Stimulated activated CD4-positive, alpha-beta T cell treated with anti-CD3 and anti-CD28 coated beads, Interleukin-15, amount 100 ng/mL, for 48 hours (primary cell): ENCODE measurements at places on chromosomes 5 and 9.

- no peak for DNase-seq
Observed at GRCh38 chr5:152466085-152466745, 61.1 kb upstream of the NMUR2 start.

GRCh38 chr5:136054142-136055019 lies 25.6 kb downstream of the TGFBI start:
- no peak for DNase-seq

DNA sequence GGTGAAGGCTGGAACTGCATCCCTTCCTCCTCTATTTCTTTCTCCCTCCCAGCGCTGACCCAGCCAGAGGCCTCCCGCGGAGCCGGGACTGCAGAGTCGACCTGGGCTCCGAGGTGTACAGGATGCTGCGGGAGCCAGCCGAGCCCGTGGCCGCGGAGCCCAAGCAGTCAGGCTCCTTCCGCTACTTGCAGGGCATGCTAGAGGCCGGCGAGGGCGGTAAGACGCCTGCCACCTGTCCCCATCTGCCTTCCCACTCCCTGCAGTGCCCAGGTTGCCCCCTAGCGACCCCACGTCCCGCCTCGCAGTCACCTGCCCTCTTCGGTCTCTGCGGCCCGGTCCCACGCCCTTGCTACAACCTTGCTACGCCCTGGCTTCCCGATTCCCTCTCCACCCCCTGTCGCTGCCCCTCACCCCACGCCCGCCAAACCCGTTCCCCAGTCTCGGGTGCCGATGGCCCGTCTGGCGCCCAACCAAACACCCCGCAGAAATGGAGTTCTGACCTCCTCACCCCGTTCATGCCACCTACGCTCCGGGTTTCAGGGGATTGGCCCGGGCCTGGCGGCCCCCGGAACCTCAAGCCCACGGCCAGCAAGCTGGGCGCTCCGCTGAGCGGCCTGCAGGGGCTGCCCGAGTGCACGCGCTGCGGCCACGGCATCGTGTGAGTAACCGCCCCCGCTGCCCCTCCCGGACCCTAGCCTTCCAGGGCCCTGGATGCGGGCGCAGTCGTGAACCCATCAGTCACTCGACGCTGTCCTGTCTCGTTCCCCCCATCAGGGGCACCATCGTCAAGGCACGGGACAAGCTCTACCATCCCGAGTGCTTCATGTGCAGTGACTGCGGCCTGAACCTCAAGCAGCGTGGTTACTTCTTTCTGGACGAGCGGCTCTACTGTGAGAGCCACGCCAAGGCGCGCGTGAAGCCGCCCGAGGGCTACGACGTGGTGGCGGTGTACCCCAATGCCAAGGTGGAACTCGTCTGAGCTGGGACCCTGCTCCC lies 14.1 kb downstream of the PDLIM4 start:
- DNase-seq, result no peak

GRCh38 chr9:114061830-114062474 lies 16.1 kb downstream of the AMBP start:
- DNase-seq, result no peak

- peak; percentile 40 for DNase-seq
Observed at GRCh38 chr5:129771058-129771838, 23.4 kb downstream of the MINAR2 start.
